ENCODE measurements at places on chromosomes 11 and 22. TPM values are rescaled to one million over a fixed set of nuclear protein-coding genes. Genes with fewer than 3 reads are reported as not detected.

- no peak for DNase-seq
Measured at GRCh38 chr11:117824571-117825537, at the start of gene FXYD2. TSS of gene FXYD2 (minus strand) at chr11:117824744. CDS start at chr11:117824678, 66 bp downstream.

Gene OR6T1
- not detected for total RNA-seq

- DNase-seq: no peak
Measured at GRCh38 chr11:12222055-12222792, 111.8 kb downstream of the MICAL2 start.

DNA sequence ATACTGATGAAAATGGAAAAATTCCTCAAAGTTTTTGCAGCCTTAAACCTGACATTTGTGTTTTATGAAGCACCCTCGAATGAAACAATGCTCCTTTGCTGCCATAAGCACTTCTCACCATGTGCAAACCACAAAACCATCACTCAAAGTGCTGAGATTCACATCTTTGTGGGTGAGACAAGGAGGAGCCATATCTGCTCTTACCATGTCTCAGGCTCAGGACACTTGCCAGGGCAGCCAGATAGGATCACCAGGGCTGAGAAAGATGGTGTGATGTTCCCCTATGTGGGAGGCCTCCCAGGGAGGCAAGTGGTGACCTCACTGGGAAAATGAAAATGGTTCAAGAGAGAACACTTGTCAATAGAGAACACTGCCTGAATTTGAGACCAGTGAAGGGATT is 120.4 kb downstream of the CCDC34 start:
- DNase-seq: no peak

GRCh38 chr11:66159324-66159984 is 89.4 kb downstream of the PACS1 start:
- no peak for DNase-seq

Gene RIMBP3C
- 0.29 TPM for total RNA-seq

- DNase-seq: peak; percentile 61
Measured at GRCh38 chr11:111334532-111335502, 36.5 kb downstream of the POU2AF3 start.

Gene CD248
- total RNA-seq: not detected

DNA sequence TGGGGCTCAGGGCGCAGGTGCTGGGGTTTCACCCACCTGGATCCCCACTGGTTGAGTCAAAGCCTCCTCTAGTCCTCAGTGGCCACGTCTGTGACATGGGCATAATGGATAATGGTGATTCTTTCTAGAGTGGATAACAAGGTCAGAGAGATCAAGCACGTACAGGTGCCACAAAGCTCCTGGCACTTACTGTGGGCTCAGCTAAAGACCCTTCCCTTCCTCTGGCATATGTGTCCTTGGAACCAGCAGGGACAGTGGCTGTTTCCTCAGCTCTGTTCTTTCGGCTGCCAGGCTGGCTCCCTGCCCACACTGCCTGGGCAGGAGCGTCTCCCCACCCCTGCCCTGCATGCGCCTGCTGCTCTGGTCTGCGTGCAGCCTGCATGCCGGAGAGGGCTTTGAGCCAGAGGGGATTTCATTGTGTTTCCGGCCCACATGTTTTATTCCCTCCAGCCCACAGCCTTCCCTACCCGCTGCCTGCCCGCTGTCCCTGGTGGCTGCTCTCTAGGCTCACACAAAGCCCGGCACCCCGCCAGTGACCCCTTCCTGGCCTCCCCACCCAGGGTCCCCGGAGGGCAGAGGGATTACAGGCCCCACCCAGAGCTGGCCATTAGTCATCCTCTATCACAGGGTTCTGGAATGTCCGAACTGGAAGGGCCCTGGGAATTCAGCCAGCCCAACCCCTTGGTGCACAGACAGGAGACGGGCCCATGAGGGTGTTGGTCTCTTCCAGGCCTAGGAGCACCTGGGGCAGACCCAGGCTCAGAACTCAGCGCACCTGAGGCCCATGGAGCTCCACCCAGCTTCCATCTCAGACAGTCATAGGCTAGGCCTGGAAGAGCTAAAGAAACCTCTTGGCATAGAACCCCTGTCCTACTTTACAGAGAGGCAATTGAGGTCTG is 55.3 kb upstream of the GCAT start:
- DNase-seq: peak; percentile 98

Gene BAIAP2L2
- not detected for total RNA-seq

DNA sequence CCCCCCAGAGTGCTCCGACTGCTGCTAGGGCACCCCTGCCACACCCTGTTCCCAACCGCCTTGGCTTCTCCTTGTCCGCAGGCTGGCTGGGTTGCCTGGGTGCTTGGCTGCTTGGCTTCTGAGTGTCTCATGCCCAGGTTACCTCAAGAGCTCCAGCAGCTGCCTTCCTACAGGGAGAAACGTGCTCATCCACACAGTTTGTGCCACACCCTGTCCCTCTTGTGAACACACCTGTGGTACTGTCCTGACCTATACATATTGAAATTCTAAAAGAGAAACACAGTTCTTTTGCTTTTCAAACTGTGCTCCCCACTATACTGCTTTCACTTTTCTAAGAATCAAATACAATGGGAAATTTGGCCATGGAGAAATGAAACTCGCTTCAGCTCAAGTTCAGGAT is 191.4 kb downstream of the DBX1 start:
- no peak for DNase-seq

Gene VSIG2
- not detected for total RNA-seq

- DNase-seq: no peak
Measured at GRCh38 chr22:19331474-19331873, 40.0 kb upstream of the CLTCL1 start.

- DNase-seq: no peak
Measured at GRCh38 chr22:17884893-17885292, 110.6 kb upstream of the BID start.

DNA sequence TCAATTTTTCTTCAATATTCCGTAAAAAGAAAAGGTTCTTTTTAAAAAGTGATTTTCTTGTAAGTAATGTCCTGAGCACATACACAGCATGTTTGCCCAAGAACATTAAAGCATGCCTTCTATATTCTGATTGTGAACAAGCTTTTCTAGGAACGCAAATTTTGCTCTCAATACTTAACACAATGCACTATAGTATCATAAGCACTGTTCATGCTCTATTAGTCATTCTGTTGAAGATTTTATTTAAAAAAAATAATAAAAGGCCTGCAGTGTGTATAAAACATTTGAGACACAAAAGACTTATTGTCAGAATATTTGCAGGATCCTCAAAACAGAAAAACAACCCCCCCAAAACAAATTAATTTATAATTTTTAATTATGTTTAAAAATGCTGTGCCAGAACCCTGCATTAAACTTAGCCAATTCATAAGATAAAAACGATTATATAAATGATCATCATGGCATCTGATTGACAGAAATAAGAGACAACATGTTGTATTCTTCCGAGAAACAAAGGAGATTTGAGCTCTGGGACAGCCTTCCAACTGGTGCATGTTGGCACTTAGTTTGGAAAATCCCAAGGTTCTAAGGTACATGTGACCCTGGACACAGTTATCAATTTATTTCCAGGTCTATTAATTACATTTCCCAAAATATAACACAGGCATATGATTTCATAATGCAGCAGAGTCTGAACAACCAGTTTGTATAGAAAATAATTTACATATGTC is 13.1 kb downstream of the MTMR2 start:
- no peak for DNase-seq

DNA sequence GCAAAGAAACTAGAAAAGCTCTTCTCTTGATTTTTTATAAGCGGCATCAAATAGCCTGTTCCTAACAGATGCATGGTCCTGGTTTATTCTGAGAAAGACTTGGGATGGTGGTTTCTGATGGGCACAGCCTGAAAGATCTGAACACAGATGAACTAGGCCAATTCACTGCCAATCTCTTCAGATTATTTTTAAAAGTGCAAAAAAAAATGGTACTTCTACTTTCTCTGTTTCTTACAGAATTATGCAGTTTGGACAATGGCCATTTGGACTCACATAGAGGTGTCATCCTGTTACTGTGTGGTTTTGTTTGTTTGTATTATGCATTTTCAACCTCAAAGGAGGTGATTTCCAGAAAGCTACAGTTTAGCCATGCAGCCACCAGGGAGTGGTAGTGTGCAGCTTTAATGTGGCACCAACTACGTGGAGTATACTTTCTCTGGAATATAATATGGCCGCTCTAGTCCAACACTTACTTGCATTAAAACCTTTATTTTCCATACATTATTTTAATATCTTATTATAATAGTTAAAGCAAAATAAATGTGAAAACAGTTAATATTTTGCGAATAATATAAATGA is 469.8 kb upstream of the KIRREL3 start:
- DNase-seq: peak; percentile 40

- DNase-seq: no peak
Measured at GRCh38 chr11:11942668-11943067, 65.8 kb downstream of the DKK3 start.

Gene SVIP
- 9.5 TPM for total RNA-seq

Gene MMP13
- 2.4 TPM for total RNA-seq

DNA sequence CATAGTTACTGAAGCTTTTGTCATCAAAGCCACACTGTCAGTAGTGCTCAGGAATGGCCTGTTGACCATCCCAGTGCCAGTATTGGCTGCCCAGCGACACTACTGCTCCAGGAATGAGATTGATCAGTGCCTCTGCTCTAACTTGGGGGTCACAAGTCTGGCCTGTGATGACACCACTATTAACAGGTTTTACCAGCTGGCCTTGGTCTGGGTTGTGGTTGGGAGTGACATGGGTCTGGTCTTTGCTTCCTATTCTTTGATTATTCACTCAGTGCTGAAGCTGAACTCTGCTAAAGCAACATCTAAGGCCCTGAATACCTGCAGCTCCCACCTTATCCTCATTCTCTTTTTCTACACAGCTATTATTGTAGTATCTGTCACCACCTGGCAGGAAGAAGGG is 21.5 kb downstream of the OR56B4 start:
- DNase-seq: no peak

Gene KCNJ1
- total RNA-seq: not detected

Gene IL17REL
- 0.04 TPM for total RNA-seq

DNA sequence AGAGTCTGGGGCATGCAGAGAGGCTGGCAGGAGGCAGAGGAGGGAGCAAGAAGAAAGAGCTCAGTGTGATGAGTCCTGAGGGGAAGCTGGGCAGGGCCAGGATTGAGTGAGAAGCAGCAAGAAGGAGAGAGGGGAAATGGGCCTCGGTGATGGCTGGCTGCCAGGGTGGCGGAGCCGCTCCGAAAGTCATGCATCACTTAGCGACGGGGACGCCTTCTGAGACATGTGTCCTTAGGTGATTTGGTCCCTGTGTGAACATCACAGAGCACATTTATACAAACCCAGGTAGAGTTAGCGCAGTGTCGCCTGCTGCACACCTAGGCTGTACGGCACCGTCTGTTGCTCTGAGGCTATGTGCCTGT is 15.1 kb downstream of the TBC1D22A start:
- no peak for DNase-seq

DNA sequence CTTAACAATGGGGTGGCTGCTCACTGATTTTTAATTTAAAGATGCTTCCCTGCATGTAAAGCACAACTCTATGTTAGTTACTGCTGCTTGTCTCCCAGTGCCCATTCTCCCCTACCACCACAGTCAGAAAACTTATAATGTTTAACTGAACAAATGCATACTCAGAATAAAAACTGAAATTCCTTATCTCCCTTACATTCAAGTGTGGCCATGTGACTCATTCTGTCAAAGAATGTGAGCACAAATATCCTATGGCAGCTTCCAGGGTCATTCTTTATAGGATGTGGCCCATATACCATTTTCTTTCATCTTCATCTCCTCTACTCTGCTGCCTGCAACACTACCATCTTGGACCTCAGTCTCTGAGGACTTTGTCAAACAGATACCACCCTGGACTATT is 374.8 kb downstream of the DYNC2H1 start:
- DNase-seq: peak; percentile 56

DNA sequence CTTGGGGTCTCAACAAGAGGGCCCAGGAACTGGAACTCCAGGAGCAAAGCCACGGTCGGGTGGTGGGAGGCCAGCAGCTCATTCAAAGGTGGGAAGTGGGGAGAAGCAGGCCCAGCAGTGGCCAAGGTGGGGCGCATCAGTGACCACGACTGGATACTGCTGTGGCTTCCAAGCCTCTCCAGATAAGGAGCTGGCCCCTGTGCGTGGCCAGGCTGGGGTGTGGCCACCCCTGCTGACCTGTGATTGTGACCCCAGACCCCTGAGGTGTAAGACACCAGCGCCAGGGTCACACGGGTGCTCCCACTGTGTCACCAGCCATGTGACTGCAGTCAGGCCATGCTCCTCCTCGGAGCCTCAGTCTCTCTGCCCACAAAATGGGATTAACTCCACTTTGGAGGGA is 20.3 kb downstream of the A4GALT start:
- no peak for DNase-seq

GRCh38 chr11:396511-396947 is 2.5 kb downstream of the PKP3 start:
- DNase-seq: no peak

Gene SLC22A25
- not detected for total RNA-seq

Gene HBG1
- total RNA-seq: not detected

Gene CD3E
- total RNA-seq: not detected

All from PC-3 (cell line).